Esophagus muscularis mucosa (tissue), 4 donors: ENCODE measurements at places on chromosomes 6 and 20. TPM values are rescaled to one million over a fixed set of nuclear protein-coding genes. Genes with fewer than 3 reads are reported as not detected.

Gene SASH1
- 56.5 TPM for total RNA-seq

GRCh38 chr6:36610956-36611336 lies 16.8 kb downstream of the SRSF3 start:
- DNase-seq = no peak

Gene BICRAL
- 27.9 TPM for total RNA-seq

- no peak for DNase-seq
These were observed 14.0 kb downstream of the GCNT2 start for GRCh38 chr6:10535193-10535592.

Gene RAD21L1
- not detected for total RNA-seq
